ENCODE measurements at places on chromosomes 12 and 14. TPM values are rescaled to one million over a fixed set of nuclear protein-coding genes. Genes with fewer than 3 reads are reported as not detected.

- DNase-seq, result no peak
- no peaks in the 10 kb centered on the region for H3K27me3 ChIP-seq
- no peak overlapping the region for H3K4me3 ChIP-seq
- no peaks in the 10 kb centered on the region for H3K4me1 ChIP-seq
- no peaks in the 10 kb centered on the region for H3K36me3 ChIP-seq
These were observed 8.2 kb upstream of the CLEC2A start for GRCh38 chr12:9940375-9940774.

- no peak overlapping the region for H3K4me3 ChIP-seq
- H3K36me3 ChIP-seq, result no peaks in the 10 kb centered on the region
- no peak for DNase-seq
- H3K27me3 ChIP-seq, result no peaks in the 10 kb centered on the region
- no peak overlapping the region for H3K27ac ChIP-seq
These were observed 16.7 kb upstream of the IFNG start for GRCh38 chr12:68176257-68176656.

- no peak for DNase-seq
- H3K36me3 ChIP-seq, result no peaks in the 10 kb centered on the region
- no peak overlapping the region for H3K27ac ChIP-seq
These were observed 151.7 kb upstream of the DDHD1 start for GRCh38 chr14:53304726-53305381.

Gene FAM181A
- total RNA-seq, result 0.59 TPM

DNA sequence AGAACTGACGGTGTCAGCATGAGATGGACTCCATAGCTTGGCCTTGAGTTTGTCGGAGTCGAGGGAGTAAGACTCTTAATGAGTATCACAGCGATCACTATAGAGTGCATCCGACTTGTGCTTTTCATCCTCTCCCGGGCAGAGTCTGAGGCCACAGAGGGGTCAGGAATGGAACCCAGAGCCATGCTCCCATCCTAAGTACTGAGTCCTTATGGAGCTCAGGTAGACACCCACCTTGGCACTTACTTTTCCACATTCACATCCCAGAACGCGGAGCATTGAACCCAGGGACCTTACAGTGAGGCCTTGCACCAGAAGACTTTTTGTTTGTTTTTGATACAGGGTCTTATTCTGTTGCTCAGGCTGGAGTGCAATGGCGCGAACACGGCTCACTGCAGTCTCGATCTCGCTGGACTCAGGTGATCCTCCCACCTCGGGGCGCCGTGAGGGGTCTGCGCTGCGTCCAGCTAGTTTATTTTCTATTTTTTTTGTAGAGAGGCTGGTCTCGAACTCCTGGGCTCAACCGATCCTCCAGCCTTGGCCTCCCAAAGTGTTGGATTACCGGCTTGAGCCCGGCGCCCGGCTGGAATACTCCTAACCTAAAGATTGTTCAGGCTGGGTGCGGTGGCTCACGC is 719 bp upstream of the SRSF9 start:
- no peaks in the 10 kb centered on the region for H3K27me3 ChIP-seq
- peak overlapping the region; percentile 91 for H3K4me3 ChIP-seq
- H3K36me3 ChIP-seq, result peaks cover 1% of the 10 kb centered on the region
- DNase-seq, result no peak
- H3K27ac ChIP-seq, result peak overlapping the region; percentile 86

Gene BEGAIN
- 0.22 TPM for total RNA-seq

GRCh38 chr14:56194042-56194441 is 75.8 kb downstream of the PELI2 start:
- H3K36me3 ChIP-seq, result no peaks in the 10 kb centered on the region
- DNase-seq, result no peak
- H3K4me3 ChIP-seq, result no peak overlapping the region
- no peaks in the 10 kb centered on the region for H3K4me1 ChIP-seq
- H3K27me3 ChIP-seq, result no peaks in the 10 kb centered on the region

DNA sequence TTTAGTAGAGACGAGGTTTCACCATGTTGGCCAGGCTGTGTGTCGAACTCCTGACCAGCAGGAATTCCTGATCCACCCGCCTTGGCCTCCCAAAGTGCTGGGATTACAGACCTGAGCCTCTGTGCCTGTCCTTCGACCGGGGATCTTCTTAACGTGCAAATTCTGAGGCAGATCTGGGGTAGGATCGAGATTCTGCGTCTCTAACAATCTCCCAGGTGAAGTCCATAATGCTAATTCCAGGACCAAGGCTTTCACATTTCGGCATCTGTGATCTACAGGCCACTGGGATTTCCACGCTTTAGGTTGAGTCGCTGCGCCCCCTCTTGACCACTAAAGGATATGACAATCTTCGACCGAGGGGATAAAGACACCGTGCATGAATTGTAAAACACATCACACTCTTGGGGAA is 24.8 kb downstream of the FOS start:
- DNase-seq, result peak; percentile 69
- H3K27ac ChIP-seq, result no peak overlapping the region
- peaks cover 8% of the 10 kb centered on the region for H3K4me1 ChIP-seq
- H3K27me3 ChIP-seq, result no peaks in the 10 kb centered on the region

- H3K27ac ChIP-seq, result peak within 1 kb of the TSS; percentile 96
- peaks cover 22% of the 10 kb centered on the region for H3K4me1 ChIP-seq
- no peaks in the 10 kb centered on the region for H3K27me3 ChIP-seq
- peak within 1 kb of the TSS; percentile 83 for H3K4me3 ChIP-seq
- DNase-seq, result peak; percentile 94
- no peaks in the 10 kb centered on the region for H3K36me3 ChIP-seq
These were observed at the start of gene PSEN1 for GRCh38 chr14:73136387-73137225. Gene PSEN1 (plus strand): TSS chr14:73136507. CDS start chr14:73148020, 11,513 bp downstream.

DNA sequence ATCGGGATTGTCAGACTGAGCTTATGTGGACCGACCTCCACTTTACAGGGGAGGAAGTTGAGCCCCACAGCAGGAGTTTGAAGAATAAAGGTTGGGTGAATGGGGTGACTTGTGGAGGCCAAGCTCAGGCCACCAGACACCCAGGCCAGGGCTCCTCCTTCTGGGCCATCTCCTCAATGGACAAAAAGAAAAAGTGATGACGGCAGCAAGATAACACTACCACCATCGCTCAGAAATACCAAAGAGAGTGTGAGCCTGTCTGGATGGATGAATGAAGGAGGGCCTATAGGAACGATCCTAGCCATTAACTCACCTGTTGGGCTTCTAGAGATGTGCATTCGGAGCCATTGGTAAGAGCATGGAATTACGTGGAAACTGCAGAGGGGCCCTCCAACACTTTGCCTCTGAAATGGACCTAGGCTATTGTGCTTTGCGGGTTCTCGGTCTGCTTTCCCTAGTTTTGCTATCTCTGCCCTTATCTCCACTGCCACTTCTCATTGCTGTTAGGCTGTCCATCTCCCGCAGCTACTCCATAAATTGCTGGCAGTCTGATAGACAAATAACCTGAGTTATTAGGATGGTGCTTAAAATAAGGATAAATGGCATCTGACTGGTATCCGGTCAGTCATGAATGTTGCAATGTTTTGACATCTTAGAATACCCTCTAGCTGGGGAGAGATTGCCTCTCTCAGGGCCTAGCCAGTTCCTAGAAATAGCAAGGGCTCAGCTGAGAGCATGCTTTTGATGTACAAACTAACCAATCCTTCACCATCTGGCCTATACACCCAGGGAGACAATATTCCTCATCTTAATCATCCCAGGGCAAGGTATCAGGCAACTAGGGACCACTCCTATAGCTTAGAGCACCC is 9.6 kb upstream of the PLEK2 start:
- peaks cover 7% of the 10 kb centered on the region for H3K4me1 ChIP-seq
- H3K27ac ChIP-seq, result no peak overlapping the region
- no peaks in the 10 kb centered on the region for H3K36me3 ChIP-seq
- DNase-seq, result no peak

Gene RNASE3
- total RNA-seq, result not detected

DNA sequence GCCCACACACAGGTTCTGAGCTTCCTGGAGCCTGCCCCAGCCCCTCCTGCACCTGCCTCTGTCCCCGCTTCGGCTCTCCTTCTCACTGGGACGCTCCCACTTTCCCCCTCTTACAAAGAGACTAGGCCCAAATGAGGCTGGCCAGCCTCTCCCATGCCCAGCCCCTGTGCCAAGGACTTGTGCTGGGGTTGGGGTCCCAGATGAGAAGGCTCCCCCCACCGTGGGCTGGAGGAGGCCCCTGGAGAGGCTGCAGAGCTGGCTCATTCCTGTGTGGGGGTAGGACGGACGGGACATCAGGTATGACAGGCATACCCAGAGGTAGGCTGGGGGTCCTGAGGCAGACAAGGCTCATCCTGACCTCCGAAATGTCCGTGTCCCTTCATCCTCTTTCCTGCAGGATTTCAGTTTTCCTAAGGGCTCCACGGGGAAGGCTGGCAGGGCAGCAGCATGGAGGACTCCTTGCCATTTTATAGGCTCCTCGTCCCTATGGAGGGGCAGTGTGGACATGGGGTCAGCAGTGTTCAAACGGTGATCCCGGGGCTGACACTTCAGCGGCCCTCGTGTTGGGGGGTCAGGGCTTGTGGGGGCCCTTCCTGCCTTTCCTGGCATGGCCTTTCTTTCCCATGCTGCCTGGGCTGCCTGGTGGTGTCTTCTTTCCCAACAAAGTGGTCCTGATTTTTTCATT is 49.1 kb upstream of the MEG3 start:
- no peak overlapping the region for H3K27ac ChIP-seq
- no peak for DNase-seq
- H3K36me3 ChIP-seq, result no peaks in the 10 kb centered on the region
- no peak overlapping the region for H3K4me3 ChIP-seq

GRCh38 chr14:56297449-56297848 is 179.2 kb downstream of the PELI2 start:
- no peak overlapping the region for H3K4me3 ChIP-seq
- DNase-seq, result no peak
- H3K27ac ChIP-seq, result no peak overlapping the region

- no peaks in the 10 kb centered on the region for H3K27me3 ChIP-seq
- H3K4me1 ChIP-seq, result peaks cover 37% of the 10 kb centered on the region
- peak overlapping the region; percentile 90 for H3K4me3 ChIP-seq
- DNase-seq, result no peak
- H3K27ac ChIP-seq, result peak overlapping the region; percentile 98
These were observed 1.3 kb downstream of the FBXO33 start for GRCh38 chr14:39430762-39431415.

- no peaks in the 10 kb centered on the region for H3K36me3 ChIP-seq
- no peaks in the 10 kb centered on the region for H3K27me3 ChIP-seq
- no peak for DNase-seq
- no peak overlapping the region for H3K4me3 ChIP-seq
These were observed 16.3 kb upstream of the FLVCR2 start for GRCh38 chr14:75562089-75562488.

DNA sequence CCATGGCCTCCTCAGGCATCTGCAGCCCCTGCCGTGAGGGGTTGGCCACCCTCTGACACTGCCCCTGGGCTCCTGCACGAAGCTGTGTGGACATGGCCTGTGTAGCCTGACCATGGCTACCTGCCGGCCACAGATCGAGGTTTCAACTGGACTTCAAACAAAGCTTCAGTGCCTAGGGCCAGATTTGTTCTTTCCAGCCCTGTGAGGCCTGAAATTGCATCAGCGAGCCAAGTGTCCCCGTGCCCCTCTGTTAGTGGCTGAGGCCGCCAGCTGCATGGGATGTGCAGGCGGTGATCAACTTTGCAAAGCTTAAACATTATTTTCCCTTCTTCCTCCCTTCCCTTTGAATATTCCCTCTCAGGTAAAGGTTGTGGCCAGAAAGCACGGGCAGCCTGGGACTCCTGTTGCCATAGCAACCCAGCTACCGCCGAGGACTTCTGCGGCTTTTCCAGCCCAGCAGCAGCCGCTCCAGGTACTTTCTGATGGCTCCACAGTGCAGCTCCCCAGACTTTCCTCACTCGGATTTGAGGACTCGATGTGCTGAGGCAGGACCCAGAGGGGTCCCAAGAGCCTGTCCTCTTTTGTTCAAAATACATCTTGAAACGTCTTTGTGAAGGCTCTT is 35.8 kb downstream of the DDX51 start:
- no peak overlapping the region for H3K27ac ChIP-seq
- no peak overlapping the region for H3K4me3 ChIP-seq
- no peaks in the 10 kb centered on the region for H3K4me1 ChIP-seq
- no peaks in the 10 kb centered on the region for H3K27me3 ChIP-seq
- H3K36me3 ChIP-seq, result peaks cover 25% of the 10 kb centered on the region

GRCh38 chr12:109640961-109641360 is 67.4 kb downstream of the MVK start:
- no peak overlapping the region for H3K4me3 ChIP-seq
- H3K4me1 ChIP-seq, result no peaks in the 10 kb centered on the region

GRCh38 chr12:14931359-14931758 is 7.0 kb downstream of the ERP27 start:
- peaks cover 20% of the 10 kb centered on the region for H3K4me1 ChIP-seq
- no peaks in the 10 kb centered on the region for H3K36me3 ChIP-seq
- DNase-seq, result no peak
- no peak overlapping the region for H3K4me3 ChIP-seq
- H3K27me3 ChIP-seq, result no peaks in the 10 kb centered on the region
- peak overlapping the region; percentile 18 for H3K27ac ChIP-seq

DNA sequence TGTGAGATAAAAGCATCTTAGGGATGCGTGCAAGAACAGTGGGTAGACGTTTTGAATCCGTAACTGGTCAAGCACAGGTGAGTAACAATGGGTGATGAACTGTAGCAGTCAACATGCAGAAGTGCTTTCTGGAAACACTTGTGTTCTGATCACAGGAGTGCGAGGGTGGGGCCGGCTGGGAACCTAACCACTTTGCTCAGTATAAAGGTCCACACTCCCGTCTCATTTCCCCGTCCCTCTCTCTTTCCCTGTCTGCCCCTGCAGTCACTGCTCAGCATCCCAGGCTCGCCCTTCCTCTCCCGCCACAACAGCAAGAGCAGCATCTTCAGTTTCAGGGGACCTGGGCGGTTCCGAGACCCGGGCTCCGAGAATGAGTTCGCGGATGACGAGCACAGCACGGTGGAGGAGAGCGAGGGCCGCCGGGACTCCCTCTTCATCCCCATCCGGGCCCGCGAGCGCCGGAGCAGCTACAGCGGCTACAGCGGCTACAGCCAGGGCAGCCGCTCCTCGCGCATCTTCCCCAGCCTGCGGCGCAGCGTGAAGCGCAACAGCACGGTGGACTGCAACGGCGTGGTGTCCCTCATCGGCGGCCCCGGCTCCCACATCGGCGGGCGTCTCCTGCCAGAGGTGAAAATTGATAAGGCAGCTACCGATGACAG is 127.1 kb downstream of the FIGNL2 start:
- no peak overlapping the region for H3K27ac ChIP-seq
- DNase-seq, result peak; percentile 51
- H3K36me3 ChIP-seq, result no peaks in the 10 kb centered on the region
- no peaks in the 10 kb centered on the region for H3K4me1 ChIP-seq
- H3K27me3 ChIP-seq, result no peaks in the 10 kb centered on the region

- peak overlapping the region; percentile 6 for H3K27ac ChIP-seq
- no peaks in the 10 kb centered on the region for H3K4me1 ChIP-seq
- H3K27me3 ChIP-seq, result no peaks in the 10 kb centered on the region
- no peak for DNase-seq
- H3K36me3 ChIP-seq, result no peaks in the 10 kb centered on the region
These were observed 207.0 kb upstream of the CDKN3 start for GRCh38 chr14:54189748-54190354.

DNA sequence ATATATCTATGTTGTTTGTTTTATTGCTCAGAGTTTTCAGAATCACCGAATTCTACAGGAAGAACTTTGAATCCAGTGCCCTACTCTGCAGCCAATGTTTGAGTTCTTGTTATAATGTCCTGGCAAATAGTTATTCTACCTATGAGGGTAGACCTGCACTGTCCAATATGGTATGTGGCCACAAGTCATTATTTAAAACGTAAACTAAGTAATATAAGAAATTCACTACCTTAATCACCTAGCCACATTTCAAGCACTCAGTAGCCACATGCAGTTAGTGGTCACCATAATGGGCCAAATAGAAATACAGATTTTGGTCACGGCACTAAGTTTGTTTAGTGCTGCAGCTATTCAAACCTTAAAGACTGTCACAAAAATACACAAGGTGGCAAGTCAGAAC is 26.4 kb downstream of the GNPTAB start:
- no peak for DNase-seq
- no peak overlapping the region for H3K4me3 ChIP-seq
- H3K4me1 ChIP-seq, result no peaks in the 10 kb centered on the region
- no peak overlapping the region for H3K27ac ChIP-seq
